ENCODE measurements at places on chromosomes 1 and 21.
A peak's percentile ranks its signal among the peaks of the same experiment; 100 is the strongest.

DNA sequence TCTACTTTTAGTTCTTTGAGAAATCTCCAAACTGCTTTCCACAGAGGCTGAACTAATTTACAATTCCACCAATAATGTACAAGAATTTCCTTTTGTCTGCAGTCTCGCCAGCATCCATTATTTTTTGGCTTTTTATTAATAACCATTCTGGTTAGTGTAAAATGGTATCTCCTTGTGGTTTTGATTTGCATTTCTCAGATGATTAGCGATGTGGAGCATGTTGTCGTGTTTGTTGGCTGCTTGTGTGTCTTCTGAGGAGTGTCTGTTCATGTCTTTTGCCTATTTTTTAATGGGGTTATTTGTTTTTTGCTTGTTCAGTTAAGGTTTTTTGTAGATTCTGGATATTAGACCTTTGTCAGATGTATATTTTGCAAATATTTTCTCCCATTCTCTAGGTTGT is 131.5 kb downstream of the MAST2 start:
- H3K4me3 ChIP-seq, result no peak overlapping the region
- no peaks in the 10 kb centered on the region for H3K27me3 ChIP-seq
- H3K27ac ChIP-seq, result no peak overlapping the region
- no peak for DNase-seq
- H3K36me3 ChIP-seq, result peaks cover 7% of the 10 kb centered on the region
- H3K4me1 ChIP-seq, result peaks cover 2% of the 10 kb centered on the region

DNA sequence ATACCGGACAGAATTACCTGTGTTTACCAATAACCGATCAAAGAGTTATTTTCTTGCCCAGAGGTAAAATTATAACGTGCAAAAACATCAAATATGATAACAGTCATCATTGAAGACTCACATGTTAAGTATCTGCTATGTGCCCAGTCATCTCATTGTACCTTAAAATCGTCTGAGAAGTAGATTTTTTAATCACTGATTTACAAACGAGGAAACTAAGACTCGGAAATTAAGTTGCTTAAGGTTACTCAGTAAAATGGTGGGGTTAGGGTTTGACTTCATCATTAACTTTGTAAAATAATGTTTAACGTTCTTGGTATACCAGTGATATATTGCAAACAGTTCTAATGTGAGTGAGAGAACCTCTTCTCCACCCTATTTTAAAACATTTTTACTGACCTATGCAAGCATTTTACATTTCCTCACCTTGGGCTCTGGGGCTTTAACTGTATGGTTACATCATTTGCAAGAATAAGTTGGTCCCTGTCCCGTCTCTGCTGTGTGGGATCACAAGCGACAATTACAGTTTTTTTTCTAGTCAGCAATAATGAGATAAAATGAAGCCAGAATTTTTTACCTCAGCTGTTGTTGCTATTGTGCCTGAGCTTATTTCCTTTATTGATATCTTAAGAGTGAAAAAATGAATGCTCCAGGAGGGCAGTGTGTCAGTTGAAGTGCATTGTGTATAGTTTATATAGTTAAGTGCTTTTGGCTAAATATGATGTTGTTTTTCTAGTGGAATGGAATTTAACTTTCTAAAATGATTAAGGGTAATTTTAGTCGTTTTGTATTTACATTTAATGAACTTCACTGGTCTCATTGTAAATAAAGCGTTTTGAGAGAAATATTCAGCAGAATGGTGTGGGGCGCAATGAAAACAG is 2.7 kb downstream of the RPRD2 start:
- no peaks in the 10 kb centered on the region for H3K36me3 ChIP-seq
- H3K27me3 ChIP-seq, result no peaks in the 10 kb centered on the region
- peaks cover 28% of the 10 kb centered on the region for H3K4me1 ChIP-seq
- H3K27ac ChIP-seq, result peak overlapping the region; percentile 98

DNA sequence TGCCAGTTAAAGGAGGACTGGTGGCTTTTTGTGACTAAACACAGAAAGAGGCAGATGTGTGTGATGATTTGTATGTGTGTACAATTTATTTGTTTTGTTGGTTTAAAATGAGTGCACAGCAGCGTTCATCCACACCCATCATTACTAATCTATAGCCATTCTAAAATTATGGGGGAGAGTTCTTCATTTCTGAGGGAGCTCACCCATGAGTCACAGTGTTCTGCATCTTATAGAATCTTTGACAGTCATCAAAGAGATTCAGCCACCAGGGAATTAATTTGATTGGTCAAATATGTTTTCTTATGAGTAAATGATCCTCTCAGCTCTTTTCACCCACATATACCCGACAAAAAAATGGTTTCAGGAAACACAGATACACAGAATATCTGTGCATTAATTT is 147.9 kb downstream of the GREM2 start:
- H3K4me1 ChIP-seq, result peaks cover 24% of the 10 kb centered on the region
- H3K36me3 ChIP-seq, result no peaks in the 10 kb centered on the region
- DNase-seq, result no peak

GRCh38 chr1:94418664-94419655 is 771 bp downstream of the ABCD3 start:
- H3K27me3 ChIP-seq, result no peaks in the 10 kb centered on the region
- peak overlapping the region; percentile 69 for H3K27ac ChIP-seq
- DNase-seq, result no peak
- no peak overlapping the region for H3K4me3 ChIP-seq

DNA sequence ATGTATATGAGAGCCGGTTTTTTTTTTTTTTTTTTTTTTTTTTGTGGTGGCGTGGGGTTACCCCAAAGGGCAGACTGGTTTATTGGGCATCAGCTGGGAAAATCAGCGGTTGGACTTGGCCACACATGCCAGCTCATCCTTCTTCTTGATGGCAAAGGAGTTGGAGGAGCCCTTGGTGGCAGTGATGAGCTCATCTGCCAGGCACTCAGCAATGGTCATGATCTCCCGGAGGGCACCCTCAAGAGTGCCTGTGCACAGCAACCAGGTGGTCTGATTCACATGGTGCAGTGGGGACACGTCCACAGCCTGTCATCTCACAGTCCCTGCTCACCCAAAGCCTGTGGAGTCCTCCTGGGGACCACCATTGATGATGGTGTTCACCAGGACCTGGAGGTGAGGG is 62.0 kb downstream of the MRPS6 start:
- H3K27me3 ChIP-seq, result no peaks in the 10 kb centered on the region
- no peak overlapping the region for H3K4me3 ChIP-seq
- peaks cover 59% of the 10 kb centered on the region for H3K36me3 ChIP-seq
- H3K27ac ChIP-seq, result no peak overlapping the region
- DNase-seq, result no peak

DNA sequence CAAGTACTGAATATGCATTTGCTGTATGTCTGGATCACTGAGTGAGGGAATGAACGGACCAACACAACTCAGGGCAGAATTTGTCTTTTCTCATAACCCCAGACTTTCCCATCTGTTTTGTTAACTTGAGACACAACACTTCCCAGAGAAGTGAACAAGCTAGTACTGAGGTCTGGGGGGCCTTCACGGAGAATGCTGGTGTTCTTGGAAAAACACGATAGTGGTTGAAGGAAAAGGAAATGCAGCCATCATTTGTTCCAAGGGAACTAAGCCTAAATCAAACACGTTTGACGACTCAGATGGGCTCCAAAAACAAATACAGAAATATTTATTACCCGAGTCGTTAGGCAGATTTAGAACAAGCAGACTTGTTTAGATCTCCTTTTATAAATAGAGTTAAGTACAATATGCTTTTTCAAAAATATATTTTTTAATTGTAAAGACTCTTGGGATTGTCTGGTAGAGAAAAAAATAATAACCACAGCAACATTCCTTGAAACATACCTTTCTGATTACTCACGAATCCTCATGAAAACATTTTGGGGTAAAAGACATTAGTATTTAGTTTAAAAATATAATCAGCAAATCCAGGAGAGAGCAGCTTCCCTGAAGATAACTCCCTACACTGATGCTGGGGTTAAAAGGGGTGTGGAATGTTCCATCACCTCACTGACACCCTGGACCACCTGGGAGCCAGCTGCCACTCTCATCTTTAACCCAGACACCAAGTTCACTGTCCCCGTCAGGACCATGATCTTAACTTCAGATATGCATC is 427.7 kb upstream of the RUNX1 start:
- peaks cover 17% of the 10 kb centered on the region for H3K4me1 ChIP-seq
- H3K27me3 ChIP-seq, result no peaks in the 10 kb centered on the region
- DNase-seq, result no peak
- H3K36me3 ChIP-seq, result peaks cover 1% of the 10 kb centered on the region

- no peak for DNase-seq
- H3K27me3 ChIP-seq, result no peaks in the 10 kb centered on the region
- H3K4me1 ChIP-seq, result no peaks in the 10 kb centered on the region
- peaks cover 44% of the 10 kb centered on the region for H3K36me3 ChIP-seq
- H3K27ac ChIP-seq, result no peak overlapping the region
- H3K4me3 ChIP-seq, result no peak overlapping the region
Measured at GRCh38 chr1:109589679-109590078, 29.7 kb downstream of the GNAT2 start.

DNA sequence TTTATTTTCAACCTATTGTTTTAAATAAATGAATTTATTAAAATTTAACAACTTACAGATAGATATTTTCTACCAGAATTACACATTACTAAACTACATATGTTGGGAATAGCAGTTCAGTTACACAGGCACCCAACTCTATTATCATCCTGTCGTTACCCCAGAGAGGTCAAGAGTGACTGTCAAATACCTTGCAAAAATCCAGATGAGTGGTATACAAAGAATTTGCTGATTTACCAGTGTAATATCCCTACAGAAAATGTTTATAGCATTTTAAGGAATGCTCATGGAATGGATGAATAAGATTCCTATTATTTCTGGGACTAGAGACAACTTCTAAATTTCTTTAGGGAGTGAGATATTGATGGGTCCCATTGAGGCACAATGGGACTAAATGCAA is 300.7 kb upstream of the RGS18 start:
- no peaks in the 10 kb centered on the region for H3K27me3 ChIP-seq

DNA sequence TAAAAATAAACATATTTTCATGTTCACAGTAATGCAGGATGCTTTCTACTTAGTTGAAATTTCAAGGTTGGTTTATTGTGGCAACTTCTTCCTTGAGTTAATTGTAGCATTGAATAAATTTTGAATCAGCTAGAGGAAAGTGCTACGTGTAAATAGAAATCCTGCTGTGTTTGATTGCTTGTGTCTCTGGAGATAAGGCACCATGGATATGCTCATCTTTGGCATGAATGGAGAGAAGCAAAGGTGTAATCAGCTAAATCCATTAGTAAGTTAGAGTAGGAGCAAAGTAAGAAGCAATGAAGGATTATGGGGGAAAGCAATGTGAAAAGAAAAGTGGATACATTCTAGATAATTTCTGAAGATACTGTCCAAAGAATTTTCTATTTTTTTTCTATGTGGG is 331.1 kb downstream of the PTPRC start:
- H3K36me3 ChIP-seq, result no peaks in the 10 kb centered on the region
- no peaks in the 10 kb centered on the region for H3K27me3 ChIP-seq
- H3K27ac ChIP-seq, result no peak overlapping the region

GRCh38 chr1:235297579-235297978 is 30.4 kb downstream of the ARID4B start:
- H3K4me3 ChIP-seq, result no peak overlapping the region
- DNase-seq, result no peak
- peaks cover 13% of the 10 kb centered on the region for H3K36me3 ChIP-seq
- no peak overlapping the region for H3K27ac ChIP-seq

GRCh38 chr21:32329331-32329730 is 30.7 kb downstream of the MRAP start:
- H3K4me3 ChIP-seq, result no peak overlapping the region
- DNase-seq, result no peak
- H3K27ac ChIP-seq, result peak overlapping the region; percentile 12
- peaks cover 64% of the 10 kb centered on the region for H3K36me3 ChIP-seq

- no peak overlapping the region for H3K4me3 ChIP-seq
- no peaks in the 10 kb centered on the region for H3K36me3 ChIP-seq
- no peaks in the 10 kb centered on the region for H3K27me3 ChIP-seq
- peaks cover 15% of the 10 kb centered on the region for H3K4me1 ChIP-seq
- no peak overlapping the region for H3K27ac ChIP-seq
Measured at GRCh38 chr1:85295006-85295431, 18.6 kb upstream of the BCL10 start.

DNA sequence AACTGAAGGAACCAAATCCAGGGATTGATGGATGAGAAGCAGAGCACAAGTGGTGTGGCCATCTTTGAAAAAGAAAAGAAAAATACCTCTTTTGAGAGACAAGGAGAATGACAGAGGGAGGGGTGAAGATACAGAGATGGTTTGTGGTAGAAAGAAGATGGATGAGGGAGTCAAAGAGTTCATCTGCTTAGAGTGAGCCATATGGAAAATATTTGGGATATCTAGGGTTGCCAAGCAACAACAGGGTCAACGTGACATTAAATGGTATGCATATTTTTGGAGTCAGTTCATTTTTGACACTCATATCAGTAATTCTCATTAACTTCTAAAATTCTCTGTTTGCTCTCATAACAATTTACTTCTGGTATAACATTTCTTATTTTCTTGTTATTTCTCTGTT is 50.7 kb downstream of the MACF1 start:
- peaks cover 6% of the 10 kb centered on the region for H3K4me1 ChIP-seq
- no peaks in the 10 kb centered on the region for H3K27me3 ChIP-seq
- DNase-seq, result no peak
- H3K27ac ChIP-seq, result no peak overlapping the region
- no peaks in the 10 kb centered on the region for H3K36me3 ChIP-seq

DNA sequence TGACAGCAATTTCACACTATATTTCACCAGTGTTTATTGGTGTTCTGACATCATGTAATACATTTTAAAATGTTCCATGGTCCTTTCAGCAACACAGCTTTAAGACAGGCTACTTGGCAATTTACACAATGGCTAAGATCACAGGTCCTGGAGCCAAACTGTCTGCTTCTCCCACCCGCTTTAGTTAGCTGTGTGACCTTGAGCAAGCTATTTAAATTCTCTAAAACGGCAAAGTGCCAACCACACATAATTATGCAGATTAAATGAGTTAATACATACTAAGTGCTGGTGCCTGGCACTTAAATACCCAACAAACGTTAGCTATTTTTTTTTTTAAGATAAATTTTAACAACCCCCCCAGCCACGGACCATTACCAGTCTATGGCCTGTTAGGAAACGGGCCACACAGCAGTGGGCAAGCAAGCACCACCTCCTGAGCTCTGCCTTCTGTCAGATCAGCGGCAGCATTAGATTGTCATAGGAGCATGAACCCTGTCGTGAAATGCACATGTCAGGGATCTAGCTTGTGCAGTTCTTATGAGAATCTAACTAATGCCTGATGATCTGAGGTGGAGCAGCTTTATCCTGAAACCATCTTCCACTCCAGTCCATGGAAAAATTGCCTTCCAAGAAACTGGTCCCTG is 26.9 kb downstream of the SOD1 start:
- no peaks in the 10 kb centered on the region for H3K27me3 ChIP-seq
- peaks cover 45% of the 10 kb centered on the region for H3K36me3 ChIP-seq
- no peak overlapping the region for H3K4me3 ChIP-seq
- no peak overlapping the region for H3K27ac ChIP-seq
- DNase-seq, result no peak

GRCh38 chr1:210291786-210292230 is 36.9 kb upstream of the HHAT start:
- DNase-seq, result peak; percentile 69
- peak overlapping the region; percentile 94 for H3K27ac ChIP-seq
- no peaks in the 10 kb centered on the region for H3K36me3 ChIP-seq
- no peaks in the 10 kb centered on the region for H3K27me3 ChIP-seq
